ENCODE measurements at places on chromosomes 12 and 14.

DNA sequence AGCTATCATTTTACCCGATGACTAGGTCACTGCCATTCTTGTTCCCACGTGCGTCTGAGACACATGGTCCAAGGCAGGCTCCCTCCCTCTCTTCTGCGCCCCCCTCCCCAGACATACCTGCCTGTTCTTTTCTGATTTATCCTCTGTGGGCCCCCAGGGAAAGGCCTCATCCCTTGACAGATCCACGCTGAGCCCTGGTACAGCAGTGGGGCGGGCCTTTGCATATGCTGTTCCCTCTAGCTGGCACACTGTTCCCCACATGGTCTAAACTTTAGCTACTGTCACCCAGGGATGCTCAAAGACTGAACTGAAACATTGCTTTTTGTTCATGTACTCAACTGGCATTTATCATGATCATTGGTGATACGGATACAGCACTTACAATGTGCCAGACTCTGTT, 122.5 kb downstream of the SCARB1 start:
- DNase-seq: no peak

- no peak for DNase-seq
Measured at GRCh38 chr12:76470028-76470939, 89.3 kb downstream of the OSBPL8 start.

- DNase-seq: no peak
Measured at GRCh38 chr12:118689793-118690192, 291.5 kb upstream of the SRRM4 start.

DNA sequence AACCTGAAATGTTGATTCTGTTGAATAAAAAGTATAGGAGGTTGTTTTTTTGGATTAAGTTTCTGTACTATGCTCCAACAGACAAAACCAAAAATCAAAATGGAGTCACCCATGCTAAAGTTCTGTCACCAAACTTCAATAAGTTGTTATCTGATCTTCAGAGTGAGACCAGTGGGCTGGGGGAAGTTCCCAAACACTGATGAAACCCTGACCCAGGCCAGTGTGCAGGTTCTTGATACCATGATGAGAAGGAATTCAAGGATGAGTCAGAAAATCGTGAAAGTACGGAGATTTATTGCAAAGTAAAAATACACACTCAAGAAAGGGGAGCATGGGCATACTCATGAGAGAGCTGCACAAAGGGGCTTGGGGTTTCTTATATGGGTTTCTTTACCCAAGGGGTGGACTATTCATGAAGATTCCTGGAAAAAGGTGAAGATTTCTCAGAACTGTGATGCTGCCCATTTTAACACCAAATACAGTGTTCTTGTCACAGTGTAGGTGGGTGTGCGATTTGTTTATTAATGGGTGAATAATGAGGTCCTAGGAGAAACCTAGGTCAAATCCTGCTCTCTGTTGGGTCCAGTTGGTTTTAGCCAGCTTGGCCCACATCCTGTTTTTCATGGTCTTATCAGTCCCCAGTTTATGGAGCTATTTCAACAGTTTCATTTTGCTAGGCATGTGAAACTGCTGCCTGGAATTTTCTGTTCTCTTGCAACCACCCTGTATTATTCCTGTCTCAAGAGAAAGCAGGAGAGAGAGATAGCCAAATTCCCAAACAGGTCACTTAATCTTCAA, 27.5 kb upstream of the DENND5B start:
- DNase-seq: no peak

- DNase-seq: no peak
Measured at GRCh38 chr14:84686550-84686949, 843.4 kb upstream of the FLRT2 start.

GRCh38 chr14:62162998-62163589, 400.9 kb downstream of the SNAPC1 start:
- DNase-seq: no peak

DNA sequence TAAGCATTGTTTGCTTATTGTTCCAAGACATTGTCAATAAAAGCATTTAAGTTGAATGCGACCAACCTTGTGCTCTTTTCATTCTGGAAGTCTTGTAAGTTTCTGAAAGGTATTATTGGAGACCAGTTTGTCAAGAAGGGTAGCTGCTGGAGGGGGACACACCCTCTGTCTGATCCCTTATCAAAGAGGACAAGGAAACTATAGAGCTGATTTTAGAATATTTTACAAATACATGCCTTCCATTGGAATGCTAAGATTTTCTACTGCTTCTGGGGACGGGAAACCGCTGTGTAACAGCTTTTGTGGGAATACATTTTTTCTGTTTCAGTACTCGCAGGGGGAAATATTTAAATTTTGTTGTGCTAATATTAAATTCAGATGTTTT, 3.5 kb downstream of the FOS start:
- no peak for DNase-seq

DNA sequence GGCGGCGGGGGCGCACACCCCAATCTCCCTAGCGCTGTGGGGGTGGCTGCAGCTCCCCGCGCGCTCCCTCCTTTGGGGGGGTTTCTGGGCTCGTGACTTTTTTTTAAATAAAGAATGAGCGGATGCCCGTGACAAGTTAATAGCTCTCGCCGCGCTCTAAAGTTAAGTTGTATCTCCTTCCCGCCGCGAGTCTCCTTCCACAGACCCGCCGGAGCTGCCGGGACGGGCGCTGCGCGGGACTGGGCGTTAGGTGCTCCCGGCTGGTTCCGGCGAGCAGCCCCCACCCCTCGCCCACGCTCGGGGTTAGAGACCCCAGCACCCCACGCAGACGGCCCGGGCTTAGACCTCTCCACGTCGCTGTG, 82.6 kb upstream of the HMGA2 start:
- no peak for DNase-seq

DNA sequence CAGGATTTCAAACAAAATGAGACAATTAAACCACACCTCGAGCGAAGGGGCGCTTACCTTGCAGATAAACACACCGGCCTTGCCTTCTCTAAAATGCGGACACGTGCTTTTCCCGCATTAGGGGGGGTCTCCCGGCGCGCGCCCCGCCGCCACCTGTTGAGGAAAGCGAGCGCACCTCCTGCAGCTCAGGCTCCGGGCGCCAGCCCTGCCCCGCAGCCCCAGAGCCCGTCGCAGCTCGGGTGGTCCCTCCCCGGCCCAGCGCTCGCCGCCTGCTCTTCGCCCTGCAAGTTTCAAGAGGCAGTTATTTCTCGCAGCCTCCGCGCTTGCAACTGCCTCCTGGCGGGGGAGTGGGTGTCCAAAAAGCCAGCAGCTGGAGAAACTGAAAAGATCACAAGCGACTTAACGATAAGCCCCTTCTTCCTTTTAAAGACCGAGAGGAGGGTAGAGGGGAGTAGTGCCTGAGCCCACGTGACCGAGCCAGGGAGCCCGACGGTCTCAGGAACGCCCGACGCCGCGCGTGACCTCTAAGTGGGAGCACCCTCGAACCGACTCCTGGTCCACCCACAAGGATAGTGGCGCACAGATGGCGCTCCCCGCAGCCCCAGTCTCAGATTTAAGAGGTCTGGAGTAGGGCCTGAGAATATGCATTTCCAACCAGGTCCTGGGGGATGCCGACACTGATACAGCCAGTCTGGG, at the start of gene ESR2:
TSS of gene ESR2 (minus strand) at position 396 of the 696 bp plus-strand sequence. CDS start 11,386 bp downstream, outside the sequence.
- no peak for DNase-seq

DNA sequence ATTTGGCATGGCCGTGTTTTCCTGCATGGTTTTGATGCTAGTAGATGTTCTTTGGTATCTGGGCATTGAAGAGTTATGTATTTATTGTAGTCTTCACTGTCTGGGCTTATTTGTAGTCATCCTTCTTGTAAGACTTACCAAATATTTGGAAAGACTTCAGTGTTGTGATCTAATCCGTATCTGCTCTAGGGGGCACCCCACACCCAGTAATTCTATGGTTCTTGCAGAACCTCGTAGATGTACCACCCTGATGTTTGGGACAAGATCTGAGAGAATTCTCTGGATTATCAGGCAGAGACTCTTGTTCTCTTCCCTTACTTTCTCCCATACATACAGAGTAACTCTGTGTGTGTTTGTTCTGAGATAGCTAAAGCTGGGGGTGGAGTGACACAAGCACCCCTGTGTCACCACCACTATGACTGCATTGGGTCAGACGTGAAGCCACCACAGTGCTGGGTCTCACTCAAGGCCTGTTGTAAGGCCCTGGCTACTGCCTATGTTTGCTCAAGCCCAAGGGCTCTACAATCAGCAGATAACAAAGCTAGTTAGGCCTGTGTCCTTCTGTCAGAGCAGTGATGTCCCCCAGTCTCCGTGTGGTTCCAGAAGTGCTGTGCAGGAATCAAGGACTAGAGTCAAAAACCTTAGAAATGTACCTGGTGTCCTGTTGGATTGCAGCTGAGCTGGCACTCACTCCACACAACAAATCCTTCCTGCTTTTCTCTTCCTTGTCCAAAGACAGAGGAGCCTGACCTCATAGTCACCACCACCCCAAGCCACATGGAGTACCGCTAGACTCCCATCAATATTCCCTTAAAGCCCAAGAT, 9.6 kb downstream of the RDH16 start:
- DNase-seq: no peak

Data from activated CD8-positive, alpha-beta memory T cell treated with anti-CD3 and anti-CD28 coated beads for 4 hours (primary cell).